ENCODE measurements at places on chromosomes 13 and 19. TPM values are rescaled to one million over a fixed set of nuclear protein-coding genes. Genes with fewer than 3 reads are reported as not detected.
A peak's percentile ranks its signal among the peaks of the same experiment; 100 is the strongest.

The GNA15 gene
- 22.2 TPM for total RNA-seq

The ZNF723 gene
- not detected for total RNA-seq

GRCh38 chr19:3785451-3785937 is 687 bp downstream of the MATK start:
- peaks cover 9% of the 10 kb centered on the region for H3K36me3 ChIP-seq
- peak overlapping the region; percentile 81 for H3K4me3 ChIP-seq
- no peak for DNase-seq
- H3K27ac ChIP-seq, result peak overlapping the region; percentile 35

The IGFL2 gene
- not detected for total RNA-seq

The AMH gene
- 3.5 TPM for total RNA-seq

DNA sequence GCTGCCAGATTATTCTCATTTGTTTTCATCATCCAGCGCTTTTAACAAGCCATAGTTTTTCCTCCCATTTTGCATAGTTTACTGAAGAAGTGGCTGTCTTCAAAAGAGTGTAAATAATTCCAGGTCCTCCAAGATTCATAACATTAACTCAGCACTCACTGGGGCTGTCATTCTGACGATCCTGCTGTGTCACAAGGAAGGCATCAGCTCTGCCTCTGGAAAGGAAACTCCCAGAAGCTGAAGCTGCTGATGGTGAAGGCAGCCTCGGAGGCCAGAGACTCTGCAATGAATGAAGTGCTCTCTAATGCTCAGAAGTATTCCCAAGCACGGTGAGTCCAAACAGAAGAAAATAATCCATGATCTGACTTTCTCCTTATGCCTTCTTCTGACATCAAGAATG is 60.0 kb downstream of the FLT1 start:
- no peaks in the 10 kb centered on the region for H3K4me1 ChIP-seq
- peaks cover 11% of the 10 kb centered on the region for H3K27me3 ChIP-seq
- H3K4me3 ChIP-seq, result no peak overlapping the region
- H3K36me3 ChIP-seq, result no peaks in the 10 kb centered on the region
- no peak overlapping the region for H3K27ac ChIP-seq

DNA sequence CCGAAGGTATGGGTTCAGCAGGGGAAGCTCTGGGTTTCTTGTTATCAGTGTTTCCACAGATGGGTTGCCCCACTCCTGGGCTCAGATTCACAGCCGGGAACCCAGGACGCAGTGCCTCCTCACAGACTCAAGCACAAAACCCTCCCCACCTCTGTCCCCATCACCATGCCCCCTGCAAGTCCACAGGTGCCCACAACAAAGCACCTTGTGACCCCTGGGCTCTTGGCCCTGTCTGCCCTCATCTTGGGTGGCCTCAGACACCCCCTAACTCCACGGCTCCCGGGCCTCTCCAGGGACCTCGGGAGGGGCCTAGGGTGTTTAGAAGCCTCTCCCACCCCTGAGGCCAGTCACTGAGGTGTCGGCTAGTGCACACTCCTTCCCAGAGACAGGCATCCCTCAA is 231.7 kb downstream of the TUBA3C start:
- no peaks in the 10 kb centered on the region for H3K27me3 ChIP-seq
- DNase-seq, result no peak
- H3K4me3 ChIP-seq, result no peak overlapping the region
- H3K36me3 ChIP-seq, result no peaks in the 10 kb centered on the region
- H3K27ac ChIP-seq, result no peak overlapping the region

DNA sequence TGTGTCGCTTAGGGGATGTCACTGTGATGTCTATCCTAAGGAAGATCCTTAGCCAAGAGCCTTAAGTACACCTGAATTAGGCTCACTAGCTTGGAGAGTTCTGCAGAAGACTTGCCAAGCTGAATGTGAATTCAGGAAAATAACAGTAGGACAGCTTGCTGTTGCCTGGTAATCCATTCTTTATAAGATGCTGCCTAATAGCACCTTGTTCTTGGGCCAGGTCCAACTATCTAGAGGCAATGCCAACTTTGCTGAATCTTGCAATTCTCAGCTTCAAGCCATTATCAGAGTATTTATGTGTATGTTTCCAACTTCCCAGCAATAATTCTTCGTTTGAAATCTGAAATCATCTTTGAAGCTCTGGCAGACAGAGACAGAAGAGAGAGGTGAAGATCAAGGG is 102.8 kb downstream of the PCDH17 start:
- H3K27ac ChIP-seq, result no peak overlapping the region
- no peak for DNase-seq
- peaks cover 4% of the 10 kb centered on the region for H3K36me3 ChIP-seq
- H3K4me1 ChIP-seq, result no peaks in the 10 kb centered on the region
- no peaks in the 10 kb centered on the region for H3K27me3 ChIP-seq

GRCh38 chr19:14473978-14474578 is 1.1 kb downstream of the PTGER1 start:
- H3K27ac ChIP-seq, result no peak overlapping the region
- H3K4me3 ChIP-seq, result peak overlapping the region; percentile 51
- peaks cover 36% of the 10 kb centered on the region for H3K4me1 ChIP-seq
- no peaks in the 10 kb centered on the region for H3K36me3 ChIP-seq
- DNase-seq, result no peak

The EID2B gene
- 1.9 TPM for total RNA-seq

DNA sequence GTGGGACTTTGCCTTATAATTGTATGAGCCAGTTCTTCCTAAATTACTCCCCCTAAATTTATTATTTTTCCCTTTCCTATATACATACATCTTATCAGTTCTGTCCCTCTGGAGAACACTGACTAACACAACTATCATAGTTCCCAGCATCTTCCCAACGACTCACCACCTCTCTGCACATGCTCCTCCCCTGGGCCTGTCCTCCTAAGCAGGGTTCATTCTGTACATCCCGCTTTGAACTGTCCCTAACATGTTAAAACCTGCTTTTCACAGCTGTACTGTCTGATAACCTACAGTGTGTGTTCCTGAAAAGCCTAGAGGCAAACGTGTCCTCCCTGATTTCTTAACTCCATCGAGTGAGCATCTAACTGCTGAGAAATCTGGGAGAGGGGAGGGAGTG is 141.7 kb downstream of the EFNB2 start:
- DNase-seq, result no peak
- no peak overlapping the region for H3K27ac ChIP-seq
- H3K4me3 ChIP-seq, result no peak overlapping the region
- no peaks in the 10 kb centered on the region for H3K36me3 ChIP-seq

DNA sequence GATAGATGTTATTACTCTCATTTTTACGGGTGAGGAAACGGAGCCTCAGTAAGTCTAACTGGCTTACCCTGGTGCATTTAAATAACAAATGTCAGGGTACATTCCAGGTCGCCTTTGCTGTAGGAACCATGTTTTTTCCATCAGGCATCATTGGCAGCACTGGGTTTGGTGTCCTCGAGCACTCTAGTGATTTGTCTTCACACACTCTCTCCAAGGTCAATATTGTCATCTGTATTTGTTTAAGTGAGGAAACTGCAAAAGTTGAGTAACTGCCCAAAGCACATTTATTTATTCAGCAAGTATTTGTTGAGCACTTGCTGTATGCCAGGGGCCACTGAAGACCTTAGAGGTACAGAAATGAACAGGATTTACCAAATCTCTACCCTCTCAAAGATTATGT is 78.6 kb downstream of the DCT start:
- peaks cover 18% of the 10 kb centered on the region for H3K27me3 ChIP-seq
- no peaks in the 10 kb centered on the region for H3K36me3 ChIP-seq
- DNase-seq, result no peak
- no peaks in the 10 kb centered on the region for H3K4me1 ChIP-seq
- no peak overlapping the region for H3K4me3 ChIP-seq

The GIPC3 gene
- total RNA-seq, result 0.25 TPM

The TMEM86B gene
- total RNA-seq, result 8.3 TPM

The MBD3L3 gene
- total RNA-seq, result not detected

The GSK3A gene
- 52.8 TPM for total RNA-seq

The EXOC3L2 gene
- not detected for total RNA-seq

DNA sequence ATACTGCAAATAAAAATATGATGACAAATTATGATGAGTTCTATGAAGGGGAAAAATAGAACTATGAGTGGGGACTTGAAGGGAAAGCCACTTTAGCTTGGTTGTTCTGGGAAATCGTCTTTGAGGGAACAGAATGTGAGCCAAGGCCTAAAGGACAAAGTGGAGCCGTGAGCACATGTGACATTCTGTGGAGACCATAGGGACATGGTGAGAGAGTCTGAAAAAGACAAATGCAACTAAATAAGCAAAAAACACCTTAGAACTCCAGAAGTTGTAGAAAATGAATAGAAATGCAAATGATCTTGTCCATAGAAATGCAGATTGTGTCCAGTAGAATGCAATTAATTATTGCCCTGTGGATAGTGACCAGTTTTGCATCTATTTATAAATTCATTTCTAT is 86.8 kb upstream of the ANKRD10 start:
- no peak overlapping the region for H3K4me3 ChIP-seq
- no peaks in the 10 kb centered on the region for H3K4me1 ChIP-seq
- H3K27me3 ChIP-seq, result peaks cover 31% of the 10 kb centered on the region
- no peak overlapping the region for H3K27ac ChIP-seq
- no peaks in the 10 kb centered on the region for H3K36me3 ChIP-seq

The PLK5 gene
- total RNA-seq, result not detected

DNA sequence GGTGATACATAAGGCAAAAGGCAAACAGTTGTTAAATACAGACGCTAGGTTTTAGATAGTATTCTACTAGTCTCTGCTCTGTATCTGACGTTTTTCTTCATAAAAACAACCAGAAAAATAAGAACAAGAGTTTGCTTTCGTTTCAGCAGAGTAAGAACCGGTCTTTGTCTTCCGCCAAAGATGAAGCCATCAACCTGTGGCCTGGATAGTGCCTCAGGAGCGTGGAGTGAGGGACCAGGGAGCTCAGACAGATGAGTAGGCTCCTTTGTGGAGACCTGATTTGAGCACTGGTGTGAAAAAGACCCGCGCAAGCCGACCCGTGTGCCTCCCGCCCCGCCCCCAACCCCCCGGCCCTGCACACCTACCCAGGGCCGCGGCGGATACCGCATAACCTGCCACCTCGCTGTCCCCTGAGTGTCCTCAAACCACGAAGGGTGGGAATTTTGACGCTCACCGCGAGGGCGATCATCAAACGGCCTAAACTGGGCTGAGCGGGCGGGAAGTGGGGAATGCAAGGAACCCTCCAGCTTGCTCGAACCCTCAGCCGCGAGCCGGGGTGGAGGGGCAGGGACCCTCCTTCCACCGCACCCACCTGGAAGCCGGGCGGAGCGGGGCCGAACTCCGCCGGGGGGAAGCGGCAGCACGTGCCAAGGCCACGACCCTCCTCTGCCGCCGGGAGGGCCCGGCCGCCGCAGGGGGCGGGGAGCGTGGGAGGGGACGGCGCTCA is 866 bp upstream of the LMO7 start:
- peaks cover 31% of the 10 kb centered on the region for H3K27me3 ChIP-seq
- H3K4me3 ChIP-seq, result peak overlapping the region; percentile 70
- H3K27ac ChIP-seq, result no peak overlapping the region
- no peak for DNase-seq
- peaks cover 7% of the 10 kb centered on the region for H3K4me1 ChIP-seq
- H3K36me3 ChIP-seq, result peaks cover 5% of the 10 kb centered on the region

DNA sequence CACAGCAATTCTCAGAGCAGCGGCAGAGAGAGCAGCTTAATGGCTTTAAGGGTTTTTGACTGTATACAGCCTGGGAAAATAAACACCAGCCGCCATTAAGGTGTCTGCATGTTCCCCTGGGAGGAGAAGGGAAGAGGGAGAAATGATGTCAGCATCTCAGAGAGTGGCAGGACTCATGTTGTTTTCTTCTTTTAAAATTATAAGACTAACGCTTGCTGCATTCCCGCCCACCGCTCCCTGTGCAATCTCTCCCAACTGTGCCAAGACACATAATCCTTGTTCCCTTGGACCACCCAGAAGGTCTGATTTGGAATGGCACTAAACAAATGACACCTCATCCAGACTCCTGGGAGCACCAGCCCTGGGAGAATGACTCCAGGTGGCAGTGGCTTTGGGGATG is 27.7 kb upstream of the FAM216B start:
- H3K27me3 ChIP-seq, result peaks cover 19% of the 10 kb centered on the region
- no peak overlapping the region for H3K27ac ChIP-seq
- no peak for DNase-seq
- H3K4me3 ChIP-seq, result no peak overlapping the region

- DNase-seq, result no peak
- peaks cover 31% of the 10 kb centered on the region for H3K4me1 ChIP-seq
- H3K27ac ChIP-seq, result peak overlapping the region; percentile 83
- H3K36me3 ChIP-seq, result no peaks in the 10 kb centered on the region
- H3K27me3 ChIP-seq, result no peaks in the 10 kb centered on the region
Measured at GRCh38 chr13:50910485-50910805, 854 bp downstream of the RNASEH2B start.

DNA sequence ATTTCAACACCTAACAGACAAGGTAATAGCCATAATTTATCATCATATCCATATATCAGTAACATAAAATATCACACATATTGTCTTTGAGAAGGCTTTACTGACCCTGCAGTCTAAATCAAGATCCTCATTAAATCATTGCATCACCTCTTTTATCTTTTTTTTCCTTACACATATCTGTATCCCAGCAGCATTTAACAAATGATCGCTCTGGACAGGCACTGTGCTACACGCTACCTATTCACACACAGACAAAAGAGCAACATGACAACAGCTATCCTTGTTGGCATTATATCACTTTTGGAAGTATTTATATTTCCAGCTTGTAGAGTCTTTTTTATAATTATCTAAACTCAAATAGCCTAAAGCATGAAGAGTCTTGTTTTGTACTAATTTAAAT is 73.3 kb upstream of the NBEA start:
- no peaks in the 10 kb centered on the region for H3K4me1 ChIP-seq
- H3K27me3 ChIP-seq, result no peaks in the 10 kb centered on the region
- no peak overlapping the region for H3K27ac ChIP-seq
- H3K36me3 ChIP-seq, result no peaks in the 10 kb centered on the region
- DNase-seq, result no peak
- H3K4me3 ChIP-seq, result no peak overlapping the region

DNA sequence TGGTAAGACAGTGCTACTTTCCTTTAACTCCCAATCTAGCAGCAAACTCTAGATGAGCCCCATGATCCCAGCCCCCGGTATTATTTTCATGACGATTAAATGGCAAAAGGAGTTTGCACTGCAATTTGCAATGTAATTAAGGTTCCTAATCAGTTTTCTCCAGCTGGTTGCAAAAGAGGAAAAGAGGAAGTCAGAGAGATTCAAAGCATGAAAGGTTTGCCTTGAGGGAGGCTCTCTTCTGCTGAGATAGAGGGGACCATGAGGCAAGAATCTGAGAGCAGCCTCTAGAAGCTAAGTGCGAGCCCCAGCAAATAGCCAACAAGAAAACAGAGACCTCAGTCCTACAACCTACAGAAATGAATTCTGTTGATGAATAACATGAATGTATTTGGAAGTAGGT is 527.1 kb downstream of the UQCRFS1 start:
- DNase-seq, result no peak
- no peaks in the 10 kb centered on the region for H3K36me3 ChIP-seq
- H3K27me3 ChIP-seq, result peaks cover 8% of the 10 kb centered on the region
- H3K27ac ChIP-seq, result no peak overlapping the region

GRCh38 chr19:49428547-49429451 is 3.6 kb downstream of the GFY start:
- DNase-seq, result no peak
- no peak overlapping the region for H3K4me3 ChIP-seq
- peaks cover 62% of the 10 kb centered on the region for H3K27me3 ChIP-seq
- H3K4me1 ChIP-seq, result peaks cover 38% of the 10 kb centered on the region
- H3K27ac ChIP-seq, result no peak overlapping the region
- H3K36me3 ChIP-seq, result peaks cover 15% of the 10 kb centered on the region

The CEACAM20 gene
- total RNA-seq, result not detected

The FOSB gene
- total RNA-seq, result 18.0 TPM

Measured in natural killer cell treated with Interleukin-12 subunit alpha and Interleukin-12 subunit beta and Interleukin-15 and Interleukin-18, amount 100 ng/mL, for 72 hours (primary cell).